T-cell (primary cell): ENCODE measurements at places on chromosomes 12 and 14. TPM values are rescaled to one million over a fixed set of nuclear protein-coding genes. Genes with fewer than 3 reads are reported as not detected.

GRCh38 chr14:68407285-68407684 is 385.6 kb downstream of the ZFP36L1 start:
- H3K4me3 ChIP-seq = no peak overlapping the region
- H3K36me3 ChIP-seq = no peaks in the 10 kb centered on the region
- no peaks in the 10 kb centered on the region for H3K27me3 ChIP-seq
- peaks cover 12% of the 10 kb centered on the region for H3K4me1 ChIP-seq
- no peak overlapping the region for H3K27ac ChIP-seq

GRCh38 chr12:51601241-51601640 is 10.2 kb downstream of the SCN8A start:
- H3K4me3 ChIP-seq = no peak overlapping the region
- DNase-seq = no peak
- H3K36me3 ChIP-seq = no peaks in the 10 kb centered on the region
- H3K27me3 ChIP-seq = no peaks in the 10 kb centered on the region
- H3K27ac ChIP-seq = no peak overlapping the region

Gene KLRC2
- total RNA-seq = 1.7 TPM

GRCh38 chr12:55922126-55922525 is 5.6 kb downstream of the PYM1 start:
- no peak overlapping the region for H3K27ac ChIP-seq
- no peaks in the 10 kb centered on the region for H3K27me3 ChIP-seq
- no peak overlapping the region for H3K4me3 ChIP-seq
- peaks cover 24% of the 10 kb centered on the region for H3K4me1 ChIP-seq
- H3K36me3 ChIP-seq = peaks cover 17% of the 10 kb centered on the region
- DNase-seq = no peak

Gene TRHDE
- total RNA-seq = not detected

Gene KLHDC1
- 10.2 TPM for total RNA-seq
